A549 treated with CORT108297 at 1 μM for 4 hours (cell line): ENCODE measurements at places on chromosomes 4 and X. TPM values are rescaled to one million over a fixed set of nuclear protein-coding genes. Genes with fewer than 3 reads are reported as not detected.

Gene EFNB1
- 7.2 to 10.4 TPM (median 9.4 TPM) in 5 replicates for total RNA-seq

Gene BMP3
- not detected in 5 replicates for total RNA-seq

Gene MAMLD1
- total RNA-seq: 8.8 to 10.0 TPM (median 9.4 TPM) in 5 replicates

Gene PPARGC1A
- 0.03 to 0.18 TPM (median 0.14 TPM) in 4 of 5 replicates, not detected in the other for total RNA-seq

Gene SPATA4
- 0.17 to 0.31 TPM (median 0.26 TPM) in 4 of 5 replicates, not detected in the other for total RNA-seq

Gene RASSF6
- 0.73 to 1.1 TPM (median 0.98 TPM) in 5 replicates for total RNA-seq

Gene UGT8
- 0.16 to 0.22 TPM (median 0.18 TPM) in 5 replicates for total RNA-seq

Gene FHIP1A
- 0.07 to 0.28 TPM (median 0.12 TPM) in 5 replicates for total RNA-seq

Gene UNC5C
- total RNA-seq: 0.01 to 0.02 TPM (median 0.01 TPM) in 4 of 5 replicates, not detected in the other

Gene USP17L15
- not detected in 5 replicates for total RNA-seq

Gene CCNG2
- total RNA-seq: 2.9 to 6.8 TPM (median 5.6 TPM) in 5 replicates

Gene MBNL3
- total RNA-seq: 0.01 TPM in 1 of 5 replicates, not detected in the others

Gene TIMM8A
- total RNA-seq: 29.4 to 31.4 TPM (median 30.8 TPM) in 5 replicates

Gene REELD1
- not detected in 5 replicates for total RNA-seq

Gene GATA1
- total RNA-seq: not detected in 5 replicates

Gene TMEM271
- total RNA-seq: not detected in 5 replicates

Gene YTHDC1
- 30.3 to 44.6 TPM (median 32.7 TPM) in 5 replicates for total RNA-seq

Gene FAM9B
- total RNA-seq: not detected in 5 replicates

Gene TMA16
- 21.1 to 34.2 TPM (median 22.9 TPM) in 5 replicates for total RNA-seq

Gene PABPC4L
- total RNA-seq: 0.06 to 0.09 TPM (median 0.09 TPM) in 5 replicates

Gene OPRPN
- not detected in 5 replicates for total RNA-seq

Gene SHROOM3
- total RNA-seq: 4.5 to 9.2 TPM (median 7.1 TPM) in 5 replicates

Gene AVPR2
- total RNA-seq: 0.06 to 0.17 TPM (median 0.15 TPM) in 4 of 5 replicates, not detected in the other

Gene ADGRL3
- total RNA-seq: 0.01 to 0.05 TPM (median 0.02 TPM) in 4 of 5 replicates, not detected in the other

Gene NPY2R
- 0.02 to 0.06 TPM (median 0.03 TPM) in 5 replicates for total RNA-seq

Gene KCNIP4
- not detected in 5 replicates for total RNA-seq

Gene GABRG1
- total RNA-seq: not detected in 5 replicates

Gene MAGEB17
- not detected in 5 replicates for total RNA-seq

Gene NDUFC1
- total RNA-seq: 73.3 to 87.8 TPM (median 77.5 TPM) in 5 replicates

Gene CTAG1B
- total RNA-seq: not detected in 5 replicates

Gene TRIML1
- 0.07 to 0.08 TPM in 2 of 5 replicates, not detected in the others for total RNA-seq

Gene MXD4
- total RNA-seq: 12.4 to 21.3 TPM (median 19.1 TPM) in 5 replicates

Gene ADH4
- 0.07 TPM in 1 of 5 replicates, not detected in the others for total RNA-seq

Gene SCD5
- 6.6 to 8.5 TPM (median 6.9 TPM) in 5 replicates for total RNA-seq

Gene CT47B1
- total RNA-seq: 0.07 TPM in 1 of 5 replicates, not detected in the others

Gene SPARCL1
- not detected in 5 replicates for total RNA-seq

Gene SH3BP2
- 3.2 to 5.2 TPM (median 5.0 TPM) in 5 replicates for total RNA-seq

Gene PI4K2B
- 5.8 to 9.2 TPM (median 7.8 TPM) in 5 replicates for total RNA-seq

Gene CT45A7
- not detected in 5 replicates for total RNA-seq

Gene GUCY1B1
- total RNA-seq: 0.18 to 0.38 TPM (median 0.25 TPM) in 5 replicates

Gene CLNK
- total RNA-seq: not detected in 5 replicates

Gene PPAT
- total RNA-seq: 17.1 to 21.9 TPM (median 19.5 TPM) in 5 replicates

Gene XK
- 0.32 to 0.47 TPM (median 0.36 TPM) in 5 replicates for total RNA-seq

Gene JCHAIN
- 0.12 to 0.46 TPM (median 0.15 TPM) in 3 of 5 replicates, not detected in the others for total RNA-seq

Gene SPANXB1
- total RNA-seq: 2.0 to 3.0 TPM (median 3.0 TPM) in 5 replicates

Gene PASD1
- not detected in 5 replicates for total RNA-seq

Gene OTC
- not detected in 5 replicates for total RNA-seq

Gene OCIAD1
- 118 to 198 TPM (median 127 TPM) in 5 replicates for total RNA-seq

Gene SATL1
- not detected in 5 replicates for total RNA-seq

Gene PAGE4
- total RNA-seq: not detected in 5 replicates

Gene ZNF157
- 0.05 TPM in 1 of 5 replicates, not detected in the others for total RNA-seq

Gene PABPC1L2B
- not detected in 5 replicates for total RNA-seq

Gene DMRTC1B
- total RNA-seq: 0.09 to 0.24 TPM in 2 of 5 replicates, not detected in the others

Gene TRPC5OS
- total RNA-seq: not detected in 5 replicates

Gene CRMP1
- 2.5 to 3.2 TPM (median 2.7 TPM) in 5 replicates for total RNA-seq

Gene SMIM10L2A
- 0.10 to 0.26 TPM (median 0.18 TPM) in 5 replicates for total RNA-seq

Gene CSAG1
- total RNA-seq: 0.32 to 0.54 TPM (median 0.46 TPM) in 5 replicates
